ENCODE measurements at places on chromosomes 7 and 10. TPM values are rescaled to one million over a fixed set of nuclear protein-coding genes. Genes with fewer than 3 reads are reported as not detected.

DNA sequence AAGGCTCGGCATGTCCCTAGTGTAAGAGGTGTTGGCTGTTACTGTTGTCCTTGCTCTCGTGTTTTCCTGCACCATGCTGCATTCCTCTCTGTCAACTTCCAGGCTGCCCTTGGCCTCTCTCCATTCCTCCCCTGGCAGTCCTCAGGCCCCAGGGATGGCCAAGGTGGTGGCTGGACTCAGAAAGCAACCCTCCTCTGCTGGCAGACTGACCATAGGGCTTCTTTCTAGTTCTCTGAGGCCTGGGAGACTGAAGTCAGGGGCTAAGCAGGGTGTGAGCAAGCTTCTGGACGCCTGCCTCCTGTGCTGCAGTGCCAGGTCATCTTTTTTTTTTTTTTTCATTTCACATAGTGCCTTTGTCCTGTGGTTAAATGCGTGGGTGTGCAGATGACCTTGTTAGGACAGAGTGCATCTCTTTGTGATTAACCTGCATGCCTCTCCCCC is 72.0 kb downstream of the GOLGA7B start:
- no peak for DNase-seq

DNA sequence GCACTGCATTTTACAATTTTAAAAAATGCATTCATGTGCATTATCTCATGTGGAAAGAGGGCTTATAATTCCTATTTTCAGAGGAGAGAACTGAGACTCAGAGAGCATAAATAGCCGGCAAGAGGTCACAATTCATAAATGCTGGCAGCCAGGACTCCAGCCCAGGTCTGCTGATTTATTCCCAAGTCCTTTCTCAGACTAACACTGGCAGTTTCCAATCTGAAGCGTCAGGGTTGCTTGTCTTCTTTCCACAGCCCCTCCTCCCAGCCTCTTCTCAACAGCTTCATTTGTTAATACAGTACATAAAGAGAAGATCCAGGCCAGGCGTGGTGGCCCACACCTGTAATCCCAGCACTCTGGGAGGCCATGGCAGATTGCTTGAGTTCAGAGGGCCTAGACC is 108.9 kb downstream of the PARD3 start:
- no peak for DNase-seq

- DNase-seq = peak; percentile 23
These were observed 108.0 kb downstream of the WDFY4 start for GRCh38 chr10:48792687-48793096.

DNA sequence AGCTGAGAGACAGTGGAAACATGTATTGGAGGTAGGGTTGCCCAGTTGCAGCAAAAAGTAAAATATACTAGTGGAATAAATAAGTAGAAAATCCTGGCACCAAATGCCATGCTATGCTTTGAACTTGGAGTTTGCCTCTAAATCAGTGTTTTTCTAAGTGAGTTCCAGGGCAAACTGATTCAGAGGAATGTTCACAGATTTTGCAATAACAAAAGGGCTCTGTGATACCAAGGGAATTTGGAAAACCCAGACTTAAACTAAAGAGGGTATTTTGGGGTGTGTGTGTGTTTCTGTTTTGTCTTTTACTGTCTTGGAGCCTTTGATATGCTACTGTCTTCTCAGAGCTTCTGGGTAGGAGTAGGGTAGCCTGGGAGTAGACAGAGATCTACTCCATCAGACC is 39.9 kb downstream of the SLC26A4 start:
- no peak for DNase-seq

Gene FEZF1
- not detected for total RNA-seq

Gene GNAI1
- total RNA-seq = not detected

Gene ZNF33B
- total RNA-seq = 19.9 TPM
